ELF-1 (cell line): ENCODE measurements at places on chromosomes 13 and 19.
A peak's percentile ranks its signal among the peaks of the same experiment; 100 is the strongest.

GRCh38 chr13:71864094-71864985 is 2.7 kb downstream of the DACH1 start:
- DNase-seq = peak; percentile 64

DNA sequence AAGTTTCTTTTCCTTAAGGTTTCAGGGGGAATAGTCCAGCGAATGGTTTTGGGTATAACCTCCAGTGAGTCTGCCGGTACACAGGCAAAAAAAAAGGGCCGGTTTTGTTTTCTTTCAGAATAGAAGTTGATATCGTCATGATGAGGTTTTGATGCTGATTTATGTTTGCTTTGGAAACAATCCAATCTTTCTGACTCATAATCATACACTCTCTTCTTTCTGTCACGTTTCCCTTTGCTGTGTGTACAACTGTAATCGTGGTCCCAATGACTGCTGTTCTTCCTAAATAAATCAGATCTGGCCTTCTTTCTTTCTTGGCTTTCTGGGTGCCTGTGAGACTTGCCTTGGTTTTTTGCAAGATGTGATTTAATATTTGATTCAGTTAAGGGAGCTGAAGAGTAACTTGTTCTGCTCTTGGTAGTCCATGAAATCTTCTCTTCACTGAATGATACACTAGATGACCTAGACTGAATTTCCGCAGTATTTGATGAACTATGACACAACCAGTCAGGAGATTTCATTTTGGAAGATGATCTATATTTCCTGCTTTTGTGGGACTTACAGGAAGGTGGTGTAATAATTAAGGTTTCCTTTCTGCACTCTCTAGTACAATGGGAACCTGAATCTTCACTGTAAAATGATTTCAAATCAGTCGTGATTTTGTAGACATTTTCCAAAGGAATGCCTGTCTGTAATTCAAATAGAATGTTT is 34.9 kb upstream of the METTL21C start:
- no peak for DNase-seq

DNA sequence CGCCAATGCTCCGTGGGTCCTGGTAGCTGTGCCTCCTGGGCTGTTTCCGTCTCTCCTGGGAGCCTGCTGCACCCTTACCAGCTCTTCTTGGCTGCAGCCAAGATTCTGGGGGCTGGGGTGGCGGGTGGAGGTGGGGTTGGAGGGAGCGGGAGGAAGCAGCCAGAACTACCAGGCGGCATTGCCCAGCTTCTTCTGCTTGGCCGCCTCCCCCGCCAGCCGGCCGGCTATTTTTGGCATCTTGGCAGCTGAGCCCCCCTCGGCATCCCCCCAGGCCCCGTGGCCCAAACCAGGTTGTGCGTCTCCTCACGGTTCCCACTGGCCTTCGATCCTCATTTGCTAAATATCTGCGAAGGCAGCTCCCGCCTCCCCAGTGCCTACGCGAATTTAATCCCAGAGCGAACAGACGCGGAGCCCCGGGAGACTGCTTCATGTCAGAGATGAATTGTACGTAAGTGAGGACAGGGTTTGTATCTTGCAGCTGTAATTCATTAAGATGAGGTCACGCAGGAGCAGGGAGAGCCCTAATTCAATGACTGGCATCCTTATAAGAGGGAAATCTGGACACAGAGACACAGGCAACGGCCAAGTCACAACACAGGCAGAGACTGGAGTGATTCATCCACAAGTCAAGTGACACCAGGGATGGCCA is 12.8 kb upstream of the PEAK3 start:
- DNase-seq = no peak

DNA sequence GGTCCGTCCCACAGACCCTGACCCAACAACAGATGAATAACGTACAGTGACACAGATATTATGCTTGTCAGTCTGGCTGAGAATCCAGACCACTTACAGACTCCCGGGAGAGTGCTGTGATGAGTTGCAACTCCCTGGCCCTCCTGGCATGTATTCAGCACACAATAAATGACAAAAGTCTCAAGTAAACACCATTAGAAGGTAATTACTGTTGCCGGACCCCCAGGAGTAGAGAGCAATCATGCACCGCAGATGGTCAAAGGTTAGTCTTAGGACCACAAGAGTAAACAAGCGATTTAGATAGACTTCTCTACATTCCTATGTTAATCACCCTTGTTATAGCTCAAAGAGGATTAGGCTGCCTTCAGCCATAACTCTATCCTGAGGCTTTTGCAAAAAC is 726.4 kb upstream of the GPC6 start:
- DNase-seq = peak; percentile 38

- no peak for DNase-seq
Measured at GRCh38 chr13:21875116-21875515, 204.2 kb downstream of the FGF9 start.

- DNase-seq = no peak
Measured at GRCh38 chr13:98873377-98874028, 104.4 kb downstream of the DOCK9 start.

DNA sequence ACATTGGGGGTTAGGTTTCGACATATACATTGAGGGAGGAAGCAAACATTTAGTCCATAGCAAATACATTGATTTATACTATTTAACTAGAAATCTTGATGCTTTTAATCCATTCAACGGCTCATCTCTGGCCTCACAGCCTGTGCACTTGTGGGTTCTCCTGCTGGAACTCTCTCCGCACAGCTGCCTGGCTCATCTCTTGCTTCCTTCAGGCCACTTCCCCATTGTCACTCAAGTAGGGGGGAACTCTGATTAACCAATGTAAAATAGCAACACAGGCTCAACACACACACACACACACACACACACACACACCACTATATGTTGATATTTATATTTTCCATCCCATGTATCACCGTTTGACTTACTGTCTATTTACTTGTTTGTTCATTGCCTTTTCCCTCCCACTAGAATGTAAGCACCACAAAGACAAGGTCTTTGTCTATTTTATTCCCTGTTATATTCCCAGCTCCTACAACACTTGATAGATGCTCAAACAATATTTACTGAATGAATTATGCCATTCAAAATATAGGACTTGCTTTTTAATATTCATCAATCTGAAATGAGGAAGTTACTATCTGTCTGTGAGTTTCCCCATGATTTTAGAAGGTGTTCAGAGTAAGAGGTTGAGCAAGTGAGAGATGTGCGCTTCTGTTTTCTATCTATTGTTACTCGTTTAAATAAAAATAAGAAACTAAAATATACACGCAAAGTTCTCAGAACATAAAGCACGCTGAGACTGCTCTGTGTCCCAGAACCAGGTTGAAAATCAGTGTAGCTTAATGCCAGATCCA is 29.8 kb upstream of the PABPC3 start:
- no peak for DNase-seq

GRCh38 chr13:20058476-20058875 is 99.9 kb downstream of the ZMYM2 start:
- DNase-seq = no peak

- peak; percentile 47 for DNase-seq
Measured at GRCh38 chr13:96381681-96382080, 291.8 kb downstream of the HS6ST3 start.

DNA sequence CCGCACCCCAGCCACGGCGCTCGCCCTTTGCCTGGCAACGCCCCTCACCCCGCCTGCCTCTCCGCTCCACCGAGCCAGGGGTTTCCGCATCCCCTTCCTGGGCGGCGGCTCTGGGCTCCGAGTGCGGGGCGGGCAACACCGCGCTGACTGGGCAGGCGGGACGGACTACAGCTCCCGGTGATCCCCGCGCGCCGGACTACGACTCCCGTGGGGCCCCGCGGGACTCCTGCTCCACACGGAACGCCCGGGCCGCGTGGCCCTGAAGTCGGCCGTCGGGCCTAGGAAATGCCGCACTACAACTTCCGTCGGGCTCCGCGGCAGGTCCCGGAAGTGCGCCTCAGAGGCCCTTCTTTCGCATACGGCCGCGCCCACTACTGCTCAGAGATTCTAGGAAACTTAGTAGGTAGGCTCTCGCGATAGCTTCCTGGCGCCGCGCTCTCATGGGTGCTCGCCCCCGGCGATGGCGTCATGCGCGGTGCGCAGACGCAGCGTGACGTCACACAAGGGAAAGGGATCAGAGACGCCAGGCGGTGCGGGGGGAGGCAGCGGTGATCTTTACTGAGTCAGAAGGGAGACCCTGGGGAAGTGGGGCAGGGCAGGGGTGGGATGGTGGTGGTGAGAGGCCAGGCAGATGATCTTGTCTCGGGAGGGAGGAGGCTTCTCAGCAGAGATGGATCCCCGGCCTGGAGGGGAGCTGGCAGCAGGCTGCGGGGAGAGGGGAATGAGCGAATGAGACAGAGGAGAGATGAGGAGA is at the start of gene JOSD2:
Gene JOSD2 (minus strand): TSS at position 123 of the 754 bp plus-strand sequence. CDS start 760 bp downstream, outside the sequence.
- DNase-seq = peak; percentile 100

- DNase-seq = no peak
Measured at GRCh38 chr19:46603195-46603637, 2.1 kb downstream of the CALM3 start.

GRCh38 chr19:8820234-8820633 is 11.9 kb downstream of the ZNF558 start:
- no peak for DNase-seq

DNA sequence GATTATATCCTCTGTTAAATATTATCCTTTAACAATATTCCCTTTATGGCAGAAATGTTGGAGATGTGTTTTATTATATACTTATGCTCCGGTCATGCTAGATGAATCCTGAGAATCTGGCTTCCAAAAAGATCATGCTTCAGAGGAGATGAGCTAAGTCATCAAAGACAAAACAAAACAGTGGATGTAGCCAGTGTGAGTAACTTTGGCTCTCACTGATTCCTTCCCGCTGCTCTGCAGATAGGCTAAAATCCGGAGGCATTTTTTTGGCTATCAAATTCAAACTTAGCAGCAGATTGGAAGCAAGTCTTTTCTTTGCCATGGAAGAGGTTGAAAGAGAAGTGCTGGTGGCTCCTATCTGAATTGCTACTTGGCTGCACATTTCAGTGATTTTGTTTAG is 295.9 kb downstream of the GPC6 start:
- DNase-seq = no peak

DNA sequence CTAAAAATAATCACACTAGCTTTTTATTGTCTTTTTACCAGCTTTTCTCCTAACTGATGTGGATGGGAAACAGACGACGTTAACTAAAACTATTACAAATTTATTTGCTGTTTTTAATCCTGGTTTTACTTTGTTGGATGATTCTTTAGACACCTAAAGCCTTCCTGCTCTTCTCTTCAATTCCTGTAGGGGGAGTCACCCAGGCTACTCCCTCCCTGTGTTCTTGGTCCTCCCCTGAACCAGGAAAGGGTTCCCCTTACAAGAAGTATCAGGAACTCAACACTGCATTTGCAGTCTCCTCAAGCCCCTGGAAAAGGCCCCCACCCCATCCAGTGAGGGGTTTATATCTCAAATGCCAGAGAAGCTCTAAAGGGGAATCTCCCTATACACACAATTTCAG is 206.1 kb downstream of the SUCLA2 start:
- no peak for DNase-seq

DNA sequence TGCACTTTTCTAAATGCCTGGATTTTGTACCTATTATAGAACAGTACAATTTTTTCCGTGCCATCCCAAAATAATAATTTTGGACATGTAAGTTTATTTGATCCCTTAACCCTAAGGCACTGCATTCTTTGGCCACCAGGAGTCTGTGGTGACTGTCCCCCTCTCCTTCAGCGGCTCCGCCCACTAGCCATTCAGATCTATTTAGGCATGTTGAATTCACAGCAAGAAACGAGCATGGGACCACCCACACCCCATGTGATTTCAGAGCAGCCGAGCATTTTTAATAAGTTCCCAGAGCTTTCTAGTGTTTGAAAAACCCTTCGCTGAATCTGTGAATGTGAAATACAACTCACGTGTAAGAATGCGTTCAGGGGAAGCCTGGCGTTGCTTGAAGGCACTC is 567.5 kb downstream of the MYO16 start:
- DNase-seq = peak; percentile 48

- no peak for DNase-seq
Measured at GRCh38 chr19:54248016-54248601, 5.5 kb upstream of the LILRA6 start.

DNA sequence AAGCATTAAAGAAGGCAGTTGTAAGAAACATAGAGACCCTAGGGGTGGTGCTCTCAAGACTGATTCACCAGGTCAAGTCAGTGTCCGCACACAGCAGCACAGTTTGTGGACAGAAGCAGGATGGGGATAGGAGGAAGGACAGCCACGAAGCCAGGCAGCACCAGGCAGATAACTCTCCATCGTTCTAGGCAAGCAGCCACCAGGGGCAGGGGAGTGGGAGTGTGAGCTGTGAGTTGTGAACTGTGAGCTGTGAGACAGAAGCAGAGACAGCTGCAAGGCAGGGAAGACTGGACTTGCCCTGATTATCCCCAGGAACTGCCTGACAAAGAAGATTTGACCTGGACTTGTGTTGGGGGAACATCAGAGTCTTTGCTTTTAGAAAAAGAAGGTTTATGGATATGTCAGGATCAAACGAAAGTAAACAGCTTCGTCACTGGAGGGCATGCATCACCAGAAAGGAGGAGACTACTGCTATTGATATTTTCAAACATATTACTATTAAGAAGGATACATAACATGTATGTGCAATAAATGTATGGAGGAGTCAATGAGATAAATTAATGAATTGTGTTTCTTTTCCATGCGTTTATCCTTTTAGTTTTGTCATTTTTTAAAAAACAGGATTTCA is 286.1 kb downstream of the IRS2 start:
- DNase-seq = peak; percentile 48

DNA sequence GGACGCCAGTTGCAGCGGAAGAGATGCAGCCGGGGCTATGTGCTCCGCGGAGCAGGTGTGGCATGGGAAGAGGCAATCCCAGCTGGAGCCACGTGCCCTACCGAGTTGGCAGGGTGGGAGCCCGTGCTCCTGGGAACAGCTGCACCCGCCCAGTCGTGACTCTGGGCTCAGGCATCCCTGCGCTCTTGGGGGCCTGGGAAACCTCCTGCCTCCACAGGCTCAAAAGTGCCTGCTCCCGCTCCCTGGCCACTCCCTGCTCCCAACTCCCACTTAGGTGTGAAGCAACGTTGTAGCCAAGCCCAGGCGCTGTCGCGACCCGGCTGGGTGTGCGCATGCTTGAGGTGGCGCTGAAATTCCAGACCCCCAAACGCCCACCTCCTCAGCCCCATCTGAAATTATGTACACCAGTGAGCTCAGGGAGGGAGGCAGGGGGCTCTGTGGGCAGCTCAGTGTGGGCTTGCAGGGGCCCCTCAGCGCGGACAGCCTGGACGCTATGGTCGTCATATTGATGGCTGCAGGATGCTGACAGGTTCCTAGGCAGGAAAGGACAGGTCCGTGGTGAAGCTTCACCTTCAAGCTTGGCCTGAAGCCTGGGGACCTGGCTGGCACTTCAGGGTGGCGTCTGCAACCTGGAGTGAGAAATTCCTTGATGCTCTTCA is 429.9 kb downstream of the SLITRK1 start:
- no peak for DNase-seq

DNA sequence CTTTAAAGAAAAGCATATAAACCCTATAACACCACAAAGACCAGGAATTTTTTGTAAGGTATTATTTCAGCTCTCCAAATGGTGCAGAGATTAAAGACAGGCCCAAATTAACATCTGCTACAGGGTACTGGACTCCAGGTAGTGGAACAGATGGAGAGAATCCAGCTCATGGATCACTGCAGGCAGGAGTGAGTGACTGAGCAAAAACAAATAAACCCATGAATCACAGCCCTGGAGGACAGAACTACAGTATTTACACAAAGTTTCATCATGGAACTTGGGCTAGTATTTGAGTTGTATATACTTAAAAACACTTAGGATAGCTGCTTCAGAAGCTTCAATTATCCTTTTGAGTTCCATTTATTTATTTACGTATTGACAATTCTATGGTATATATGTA is 132.8 kb upstream of the SPRY2 start:
- no peak for DNase-seq

GRCh38 chr13:24134231-24134630 is 26.3 kb upstream of the SPATA13 start:
- DNase-seq = no peak
